Mucosa of descending colon (tissue), 3 donors: ENCODE measurements at places on chromosomes 4 and X.

DNA sequence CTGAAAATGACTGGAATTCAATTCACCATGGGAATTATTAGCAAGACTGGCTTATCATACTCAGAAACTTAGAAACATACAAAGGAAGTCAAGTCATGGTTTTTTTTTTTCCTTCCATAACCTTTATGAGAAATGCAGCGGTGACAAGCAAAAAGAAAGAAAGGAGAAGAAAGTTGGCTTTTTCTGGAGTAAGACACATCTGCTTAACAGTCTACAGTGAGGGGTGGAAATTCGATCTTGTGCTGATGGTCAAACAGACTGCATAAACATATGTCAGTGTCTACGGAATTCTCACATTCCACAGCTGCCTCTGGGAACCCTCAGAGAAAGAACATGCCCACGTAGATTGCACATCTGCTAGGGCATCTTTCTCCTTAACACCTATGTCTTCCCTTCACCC lies 54.6 kb downstream of the PROM1 start:
- no peak for DNase-seq

GRCh38 chr4:52592287-52592686 lies 66.8 kb downstream of the USP46 start:
- DNase-seq = no peak

GRCh38 chrX:138794246-138794645 lies 82.7 kb upstream of the FGF13 start:
- DNase-seq = no peak

DNA sequence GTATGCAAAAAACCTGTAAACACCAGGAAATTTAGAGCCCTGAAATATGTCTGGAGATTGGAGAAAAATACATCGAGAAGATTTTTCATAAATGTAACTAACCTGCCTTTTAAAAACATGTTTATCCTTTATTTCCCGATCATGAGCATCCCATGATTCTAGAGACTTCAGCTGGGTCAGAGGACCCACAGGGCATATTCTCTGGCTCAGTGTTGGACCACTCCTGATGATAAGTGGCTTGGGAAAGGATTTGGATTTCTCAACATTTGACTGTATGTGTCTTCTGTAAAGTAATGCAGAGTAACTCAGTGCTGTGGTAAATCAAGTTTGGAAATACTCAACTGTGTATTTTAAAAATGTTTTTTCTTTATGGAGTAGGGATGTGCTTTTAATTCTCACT lies 40.0 kb upstream of the ANK2 start:
- no peak for DNase-seq

GRCh38 chr4:76156635-76157034 lies 8.4 kb upstream of the NUP54 start:
- DNase-seq = no peak

DNA sequence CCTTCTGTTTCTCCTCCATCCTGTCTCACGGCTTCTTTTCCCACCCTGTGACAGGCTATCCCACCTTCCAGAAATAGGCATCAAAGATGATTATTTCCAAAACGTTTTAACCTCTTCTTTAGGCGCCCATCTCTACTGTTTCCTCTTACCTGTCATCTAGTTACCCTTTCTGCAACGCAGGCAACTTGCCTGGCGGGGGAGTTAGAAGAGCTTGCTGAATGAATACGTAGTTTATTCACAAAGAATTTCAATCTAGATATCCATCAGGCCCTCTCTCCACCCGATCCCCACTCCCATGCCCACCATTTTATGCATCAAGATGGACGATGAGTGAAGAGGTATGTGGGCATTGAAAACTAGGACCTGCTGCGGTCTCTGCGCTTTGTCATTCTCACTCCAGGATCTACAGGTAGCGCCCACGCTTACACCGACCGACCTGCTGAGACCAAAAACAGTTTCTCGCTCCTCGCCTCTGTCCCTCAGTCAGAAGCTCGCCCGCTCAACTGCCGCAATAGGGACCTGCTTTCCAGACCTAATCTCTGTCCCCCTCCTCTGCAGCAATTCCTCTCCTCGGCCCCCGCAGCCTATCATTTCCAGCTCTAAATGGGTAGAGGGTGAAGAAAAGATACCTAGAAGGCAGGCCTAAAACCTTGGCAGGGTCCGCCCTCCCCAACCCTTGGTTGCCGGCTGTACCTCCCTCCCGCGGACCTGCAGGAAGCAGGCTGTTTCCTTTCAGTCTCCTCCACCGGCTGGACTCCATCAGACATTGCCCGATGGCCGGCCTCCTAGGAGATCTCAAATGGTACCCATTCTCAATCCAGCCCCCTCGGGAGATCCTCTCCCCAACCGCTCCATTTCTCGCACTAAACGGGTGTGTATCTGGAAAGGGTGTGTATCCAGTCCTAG lies 624 bp downstream of the BEX5 start:
- peak; percentile 48 for DNase-seq

DNA sequence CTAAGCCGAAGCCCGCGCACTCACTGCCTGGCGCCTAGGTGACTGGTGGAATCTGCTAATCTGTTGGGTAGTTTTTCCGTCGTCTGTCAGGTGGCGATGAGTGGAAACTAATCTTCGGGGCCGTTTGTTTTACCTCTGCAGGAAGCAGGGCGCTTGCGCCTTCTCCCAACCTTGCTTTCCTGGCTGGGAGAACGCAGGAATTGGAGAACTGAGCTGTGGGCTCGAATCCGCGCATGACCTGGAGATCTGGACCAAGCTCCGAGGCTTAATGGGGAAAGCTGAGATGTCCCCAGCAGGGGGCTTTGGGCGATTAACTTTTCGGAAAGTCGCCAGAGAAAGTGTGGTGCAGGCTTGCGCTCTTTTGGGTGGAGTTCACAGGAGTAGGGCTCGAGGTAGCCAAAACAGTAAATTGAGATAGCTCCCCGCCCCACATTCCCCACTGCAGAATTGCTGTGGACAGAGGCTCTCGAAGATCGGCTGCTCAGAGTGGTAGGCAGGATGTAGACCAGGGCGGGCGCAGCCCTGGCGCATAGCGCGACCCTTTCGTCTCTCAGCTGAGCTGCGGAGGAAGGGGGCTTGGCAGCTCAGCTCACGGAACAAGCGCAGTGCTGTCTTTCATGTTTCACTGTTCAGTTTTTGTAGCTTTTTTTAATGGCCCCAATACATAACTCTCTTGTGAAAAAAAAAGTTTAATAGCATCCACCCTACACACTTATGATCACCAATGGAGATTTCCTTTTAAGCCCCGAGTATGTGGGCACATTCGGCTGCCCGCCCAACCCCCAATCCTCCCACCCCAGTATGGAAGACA lies 2.7 kb upstream of the FGF5 start:
- DNase-seq = no peak

GRCh38 chr4:182495645-182496385 lies 252.6 kb downstream of the TENM3 start:
- DNase-seq = no peak

- DNase-seq = no peak
Measured at GRCh38 chr4:99459546-99460042, 24.5 kb upstream of the ADH7 start.

DNA sequence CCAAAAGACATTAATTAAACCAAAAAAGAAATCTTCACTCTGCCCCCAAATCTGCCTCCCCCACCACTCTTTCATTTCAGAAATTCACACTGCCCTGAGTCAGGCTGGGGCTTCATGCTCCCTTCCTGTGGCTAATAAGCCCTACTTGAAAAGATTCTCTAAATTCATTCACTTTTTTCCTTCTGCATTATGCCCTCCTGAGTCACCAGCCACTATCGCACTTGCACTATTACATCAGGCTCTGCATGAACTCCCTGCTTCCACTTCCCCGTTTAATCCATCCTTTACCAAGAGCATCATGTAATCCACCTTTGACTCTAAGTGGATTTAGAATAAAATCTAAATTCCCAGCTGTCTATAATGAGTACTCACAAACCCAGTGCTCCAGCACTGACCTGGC lies 295.4 kb upstream of the KLF3 start:
- no peak for DNase-seq

- DNase-seq = no peak
Measured at GRCh38 chrX:48460606-48461005, 9.5 kb downstream of the SLC38A5 start.

DNA sequence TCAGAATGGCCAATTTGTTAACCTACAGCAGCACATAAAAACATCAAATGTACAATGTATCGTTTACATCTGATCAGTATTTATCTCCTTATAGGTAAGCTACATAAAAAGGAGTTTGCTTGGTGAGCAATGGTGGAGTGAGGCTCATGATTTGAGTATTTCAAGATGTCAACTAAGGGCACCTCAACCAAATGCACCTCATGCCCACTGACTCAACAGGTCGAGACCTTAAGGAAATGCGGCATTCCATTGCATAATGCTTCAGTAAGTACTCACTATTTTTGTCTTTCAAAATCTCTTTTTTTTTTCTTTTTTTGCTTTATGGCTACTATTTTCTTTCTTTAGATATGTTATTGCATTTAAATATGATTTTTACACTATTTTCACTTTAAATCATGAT lies 181.0 kb upstream of the TLL1 start:
- no peak for DNase-seq

GRCh38 chrX:56499372-56499771 lies 64.1 kb upstream of the UBQLN2 start:
- DNase-seq = no peak

GRCh38 chr4:60808726-60809485 lies 391.2 kb upstream of the ADGRL3 start:
- DNase-seq = no peak

DNA sequence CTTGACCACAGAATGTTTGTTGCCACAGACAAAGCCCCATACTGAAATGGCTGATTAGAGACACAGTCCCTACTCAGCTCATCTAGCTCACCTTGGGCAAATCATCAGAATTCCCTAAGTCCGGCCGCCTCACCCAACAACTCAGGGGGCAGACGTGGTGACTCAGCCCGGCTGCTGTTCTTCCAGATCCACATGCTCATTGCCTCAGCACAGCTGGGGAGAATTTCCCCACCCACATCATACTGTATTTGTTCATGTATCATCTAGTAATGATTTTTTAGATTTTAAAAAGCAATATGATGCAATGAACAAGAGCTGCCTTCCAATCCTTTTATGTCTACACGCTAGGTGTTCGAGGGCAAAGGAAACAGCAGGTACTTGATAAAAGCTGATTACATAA lies 333.8 kb upstream of the TENM3 start:
- DNase-seq = no peak

GRCh38 chr4:159422626-159423025 lies 319.7 kb downstream of the RAPGEF2 start:
- no peak for DNase-seq

GRCh38 chr4:165922747-165923146 lies 49.7 kb downstream of the TLL1 start:
- DNase-seq = no peak

GRCh38 chr4:121758925-121759568 lies 5.9 kb downstream of the SMIM43 start:
- DNase-seq = no peak

- DNase-seq = no peak
Measured at GRCh38 chr4:6308899-6309643, 39.4 kb downstream of the WFS1 start.

DNA sequence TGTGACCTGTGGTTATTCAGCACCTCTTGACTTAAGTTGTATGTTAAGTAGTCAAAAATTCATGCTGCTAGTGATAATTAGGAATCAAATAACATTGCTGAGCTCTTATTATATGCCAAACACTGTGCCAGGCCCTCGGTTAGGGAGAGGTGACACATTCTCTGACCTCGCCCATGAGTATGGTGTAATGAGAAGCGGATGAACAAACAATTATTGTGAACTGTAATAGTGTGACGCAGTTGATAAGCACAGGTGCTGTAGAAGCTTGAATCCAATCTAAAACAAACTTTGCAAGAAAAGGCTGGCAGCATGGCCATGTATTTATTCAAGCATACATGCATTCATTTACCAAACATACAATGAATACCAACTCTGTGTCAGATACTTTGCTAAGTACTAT lies 303.5 kb upstream of the HS3ST1 start:
- no peak for DNase-seq

DNA sequence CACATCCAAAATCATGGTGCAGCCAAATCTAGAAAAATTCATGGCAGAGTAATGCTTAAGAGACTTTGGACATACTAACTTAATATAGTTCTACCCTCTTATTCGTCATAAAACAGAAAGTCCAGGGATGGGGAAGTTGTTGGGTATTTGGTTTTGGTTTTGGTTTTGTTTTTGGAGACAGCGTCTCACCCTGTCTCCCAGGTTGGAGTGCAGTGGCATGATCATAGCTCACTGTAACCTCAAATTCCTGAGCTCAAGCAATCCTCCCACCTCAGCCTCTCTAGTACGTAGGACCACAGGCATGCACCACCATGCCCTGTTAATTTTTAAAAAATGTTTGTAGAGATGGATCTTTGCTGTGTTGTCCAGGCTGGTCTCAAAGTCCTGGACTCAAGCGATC lies 271.8 kb upstream of the TENM3 start:
- no peak for DNase-seq

DNA sequence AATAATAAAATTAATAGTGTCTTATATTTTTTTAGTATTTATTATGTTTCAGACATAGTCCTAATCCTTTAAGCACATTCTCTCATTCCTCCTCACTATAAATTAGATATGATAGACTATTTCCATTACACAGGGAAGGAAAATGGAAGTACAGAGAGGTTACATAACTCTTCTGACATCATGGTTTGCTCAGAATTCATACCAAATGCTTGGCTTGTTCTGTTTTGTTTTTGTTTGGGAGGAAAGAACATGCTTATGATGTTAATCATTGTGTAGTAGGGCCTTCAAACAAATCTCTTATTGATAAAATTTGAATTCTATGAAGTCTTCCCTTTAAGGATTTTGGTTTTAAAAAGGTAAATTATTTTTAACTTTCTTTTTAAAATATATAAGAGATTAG lies 59.5 kb downstream of the RXFP1 start:
- DNase-seq = no peak

GRCh38 chrX:69412661-69413060 lies 91.5 kb upstream of the NALF2 start:
- DNase-seq = no peak

DNA sequence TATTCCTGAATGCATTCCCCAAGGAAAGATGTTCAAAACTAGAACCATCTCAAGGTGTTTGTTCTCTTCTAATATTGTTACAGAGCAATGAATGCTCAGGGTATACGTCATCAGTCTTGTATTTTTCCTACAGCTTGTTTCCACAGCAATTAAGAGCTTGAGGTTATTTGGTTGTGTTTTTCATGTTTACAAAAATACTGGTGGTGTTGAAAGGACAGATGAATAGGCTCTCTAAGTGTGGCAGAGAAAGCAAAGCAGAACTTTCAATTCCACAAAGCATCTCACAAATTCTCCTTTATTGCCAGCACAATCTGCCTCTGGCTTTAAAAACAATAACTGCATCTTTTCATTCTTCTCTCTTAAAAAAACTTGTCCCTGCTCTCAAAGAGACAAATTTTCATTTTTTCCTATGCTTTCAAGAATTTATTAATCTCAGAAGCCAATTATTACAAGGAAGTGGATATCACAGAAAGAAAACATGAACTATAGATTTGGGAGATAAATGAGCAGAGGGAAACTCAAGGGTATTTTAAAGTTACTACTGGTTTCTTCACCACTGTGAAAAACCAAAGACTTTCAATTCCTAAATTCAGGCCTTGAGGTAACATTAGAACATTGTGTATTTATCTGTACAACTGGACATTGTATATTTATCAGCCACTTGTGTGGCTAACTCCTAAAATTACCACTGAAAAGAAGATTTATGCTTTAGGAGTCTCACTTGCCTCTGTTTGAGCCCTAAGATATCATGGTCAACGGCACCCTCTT lies 49.2 kb downstream of the DDX53 start:
- no peak for DNase-seq

GRCh38 chrX:101347859-101348451 lies 587 bp downstream of the TIMM8A start:
- DNase-seq = peak; percentile 9

- DNase-seq = no peak
Measured at GRCh38 chr4:98430708-98431403, 169.7 kb downstream of the RAP1GDS1 start.
